ENCODE measurements at places on chromosomes 11 and 22. TPM values are rescaled to one million over a fixed set of nuclear protein-coding genes. Genes with fewer than 3 reads are reported as not detected.
A peak's percentile ranks its signal among the peaks of the same experiment; 100 is the strongest.

PNPLA5 gene
- total RNA-seq: not detected

GRIA4 gene
- total RNA-seq: 2.9 TPM

- H3K27ac ChIP-seq: no peak overlapping the region
- H3K27me3 ChIP-seq: no peaks in the 10 kb centered on the region
- no peaks in the 10 kb centered on the region for H3K36me3 ChIP-seq
- DNase-seq: peak; percentile 62
- H3K4me3 ChIP-seq: peak overlapping the region; percentile 92
- peaks cover 39% of the 10 kb centered on the region for H3K4me1 ChIP-seq
Observed at GRCh38 chr22:28442264-28442710, 237.4 kb downstream of the TTC28 start.

- no peaks in the 10 kb centered on the region for H3K27me3 ChIP-seq
- H3K4me3 ChIP-seq: no peak overlapping the region
- no peaks in the 10 kb centered on the region for H3K36me3 ChIP-seq
- H3K27ac ChIP-seq: no peak overlapping the region
- DNase-seq: no peak
Observed at GRCh38 chr11:3873712-3874349, 18.4 kb downstream of the STIM1 start.

DNA sequence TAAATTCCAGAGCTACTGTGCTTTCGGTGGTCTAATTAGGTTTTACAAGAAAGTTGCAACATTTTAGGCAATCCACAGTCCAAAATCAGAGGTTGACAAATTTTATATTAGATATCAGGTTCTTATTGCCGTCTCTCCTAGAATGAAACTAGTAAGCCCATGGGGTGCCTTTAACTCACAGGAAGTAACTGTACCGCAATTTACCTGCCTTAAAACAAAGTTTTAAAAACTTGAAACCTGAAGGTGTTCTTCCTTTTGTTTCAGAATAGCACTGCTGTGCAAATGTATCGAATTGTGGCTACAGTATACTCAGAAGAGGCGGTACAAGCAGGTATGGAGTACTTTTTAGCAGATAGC, 77.2 kb downstream of the PISD start:
- H3K4me3 ChIP-seq: no peak overlapping the region
- no peaks in the 10 kb centered on the region for H3K27me3 ChIP-seq
- peaks cover 8% of the 10 kb centered on the region for H3K4me1 ChIP-seq
- no peak for DNase-seq
- H3K27ac ChIP-seq: no peak overlapping the region

ZNF280B gene
- total RNA-seq: 8.6 TPM

- no peak overlapping the region for H3K27ac ChIP-seq
- H3K4me3 ChIP-seq: no peak overlapping the region
- DNase-seq: no peak
- H3K36me3 ChIP-seq: no peaks in the 10 kb centered on the region
Observed at GRCh38 chr11:134554106-134554505, 142.1 kb upstream of the B3GAT1 start.

FDX1 gene
- 9.7 TPM for total RNA-seq

BTBD18 gene
- not detected for total RNA-seq

STX3 gene
- total RNA-seq: 7.0 TPM

GRCh38 chr22:30943368-30943767, 25.2 kb downstream of the MORC2 start:
- H3K27ac ChIP-seq: no peak overlapping the region
- H3K4me3 ChIP-seq: no peak overlapping the region
- H3K36me3 ChIP-seq: peaks cover 37% of the 10 kb centered on the region
- no peaks in the 10 kb centered on the region for H3K4me1 ChIP-seq
- H3K27me3 ChIP-seq: no peaks in the 10 kb centered on the region
- DNase-seq: no peak

FAM180B gene
- total RNA-seq: 0.50 TPM

DNA sequence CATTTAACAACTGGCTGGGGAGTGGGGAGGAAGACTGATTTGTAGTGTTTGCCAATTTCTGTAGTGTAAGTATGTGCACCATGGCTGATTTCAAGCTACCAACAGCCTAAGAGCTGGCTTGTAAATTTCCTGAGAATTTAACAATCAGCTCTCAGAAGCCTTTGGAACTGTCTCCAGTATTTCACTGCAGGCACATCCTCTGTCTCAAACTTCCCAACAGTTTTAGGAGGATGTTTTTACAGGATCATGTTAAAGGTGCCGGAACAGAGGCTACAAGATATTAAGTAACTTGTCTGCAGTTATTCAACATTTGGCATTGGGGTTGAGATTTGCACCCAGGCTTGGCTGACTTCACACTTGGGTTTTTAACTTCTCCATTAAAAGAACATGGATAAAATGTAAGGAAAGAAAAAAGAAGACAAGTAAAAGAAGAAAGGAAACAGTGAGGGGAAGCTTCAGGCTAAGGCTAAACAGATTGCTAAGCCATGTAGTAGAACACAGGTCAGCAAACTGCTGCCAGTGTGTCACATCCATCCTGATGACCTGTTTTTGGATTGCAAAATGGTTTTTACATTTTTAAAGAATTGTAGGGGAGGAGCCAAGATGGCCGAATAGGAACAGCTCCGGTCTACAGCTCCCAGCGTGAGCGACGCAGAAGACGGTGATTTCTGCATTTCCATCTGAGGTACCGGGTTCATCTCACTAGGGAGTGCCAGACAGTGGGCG, 204.8 kb upstream of the SESN3 start:
- H3K4me1 ChIP-seq: peaks cover 11% of the 10 kb centered on the region
- H3K4me3 ChIP-seq: no peak overlapping the region
- DNase-seq: no peak
- H3K27ac ChIP-seq: peak overlapping the region; percentile 83
- H3K27me3 ChIP-seq: no peaks in the 10 kb centered on the region

DNA sequence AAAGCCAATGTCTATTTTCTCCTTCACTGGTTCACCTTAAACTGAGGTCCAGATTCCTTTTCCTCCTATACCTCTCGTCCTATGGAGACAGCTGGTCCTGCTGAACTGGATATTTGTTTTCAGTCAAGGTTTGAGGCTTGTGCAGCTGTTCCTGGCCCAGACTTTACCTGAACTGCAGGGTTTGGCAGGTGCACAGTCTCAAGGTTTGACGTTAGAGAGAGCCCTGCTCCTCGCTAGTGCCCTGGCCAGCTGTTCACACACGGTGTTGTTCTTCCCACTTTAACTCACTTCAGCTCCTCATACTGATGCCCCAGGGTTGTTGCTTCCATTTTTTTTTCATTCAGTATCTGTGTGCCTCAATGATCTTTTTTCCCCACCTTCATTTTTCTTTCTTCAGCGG, 74.0 kb upstream of the TTC12 start:
- H3K4me1 ChIP-seq: peaks cover 17% of the 10 kb centered on the region
- no peak for DNase-seq
- peaks cover 13% of the 10 kb centered on the region for H3K36me3 ChIP-seq
- no peak overlapping the region for H3K27ac ChIP-seq

GRCh38 chr11:119093942-119094815, 7.5 kb downstream of the DPAGT1 start:
- H3K27me3 ChIP-seq: peaks cover 13% of the 10 kb centered on the region
- peaks cover 34% of the 10 kb centered on the region for H3K36me3 ChIP-seq
- no peak for DNase-seq
- H3K4me1 ChIP-seq: peaks cover 49% of the 10 kb centered on the region
- H3K4me3 ChIP-seq: peak overlapping the region; percentile 97
- peak overlapping the region; percentile 98 for H3K27ac ChIP-seq

- peaks cover 29% of the 10 kb centered on the region for H3K4me1 ChIP-seq
- no peak overlapping the region for H3K27ac ChIP-seq
- DNase-seq: no peak
- H3K4me3 ChIP-seq: peak overlapping the region; percentile 63
Observed at GRCh38 chr22:35303029-35303624, 3.4 kb downstream of the TOM1 start.

GRCh38 chr11:1586699-1587098, 1.6 kb upstream of the KRTAP5-1 start:
- no peaks in the 10 kb centered on the region for H3K4me1 ChIP-seq
- H3K27me3 ChIP-seq: peaks cover 36% of the 10 kb centered on the region
- H3K4me3 ChIP-seq: no peak overlapping the region
- no peak overlapping the region for H3K27ac ChIP-seq

GRCh38 chr11:1570896-1571759, 943 bp downstream of the DUSP8 start:
- peak overlapping the region; percentile 67 for H3K4me3 ChIP-seq
- no peak overlapping the region for H3K27ac ChIP-seq
- peaks cover 49% of the 10 kb centered on the region for H3K27me3 ChIP-seq

MAPK8IP1 gene
- total RNA-seq: 38.7 TPM

- H3K27me3 ChIP-seq: peaks cover 2% of the 10 kb centered on the region
- H3K4me1 ChIP-seq: peaks cover 32% of the 10 kb centered on the region
- peak; percentile 40 for DNase-seq
- no peaks in the 10 kb centered on the region for H3K36me3 ChIP-seq
- H3K27ac ChIP-seq: peak overlapping the region; percentile 97
- H3K4me3 ChIP-seq: peak overlapping the region; percentile 98
Observed at GRCh38 chr11:111602865-111603610, 789 bp downstream of the SIK2 start.

MS4A18 gene
- not detected for total RNA-seq

DNA sequence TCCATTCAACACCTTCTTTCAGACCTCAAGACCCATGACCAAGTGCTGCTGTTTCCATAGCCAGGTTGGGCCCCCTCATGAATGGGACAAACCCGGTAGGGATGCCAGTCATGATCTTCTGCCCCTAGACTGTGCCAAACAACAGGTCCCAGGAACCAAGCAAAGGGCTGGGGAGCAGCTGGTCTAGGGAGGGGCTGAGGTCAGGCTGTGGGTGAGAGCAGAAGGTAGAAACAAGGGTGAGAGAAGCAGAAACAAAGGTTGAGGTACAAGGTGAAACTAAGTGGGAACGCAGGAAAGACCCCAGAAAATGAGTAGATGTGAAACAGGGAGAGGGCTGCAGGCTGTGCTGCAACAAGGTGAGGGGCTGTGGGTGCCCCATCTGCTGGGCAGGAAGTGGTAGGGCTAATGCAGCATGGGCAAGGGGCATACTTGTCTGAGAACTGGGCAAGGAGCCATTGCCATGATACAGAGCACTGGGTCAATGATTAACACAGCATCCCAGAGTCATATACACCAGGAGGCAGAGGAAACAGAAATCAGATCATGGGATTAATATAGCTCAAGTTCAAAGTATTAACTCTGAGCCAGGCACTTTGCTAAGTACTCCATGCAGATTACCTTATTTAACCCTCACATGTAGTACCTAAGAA, 45.9 kb downstream of the SLC1A2 start:
- H3K27me3 ChIP-seq: peaks cover 3% of the 10 kb centered on the region
- H3K36me3 ChIP-seq: no peaks in the 10 kb centered on the region
- H3K27ac ChIP-seq: peak overlapping the region; percentile 9
- H3K4me3 ChIP-seq: no peak overlapping the region
- H3K4me1 ChIP-seq: no peaks in the 10 kb centered on the region
- no peak for DNase-seq

DNA sequence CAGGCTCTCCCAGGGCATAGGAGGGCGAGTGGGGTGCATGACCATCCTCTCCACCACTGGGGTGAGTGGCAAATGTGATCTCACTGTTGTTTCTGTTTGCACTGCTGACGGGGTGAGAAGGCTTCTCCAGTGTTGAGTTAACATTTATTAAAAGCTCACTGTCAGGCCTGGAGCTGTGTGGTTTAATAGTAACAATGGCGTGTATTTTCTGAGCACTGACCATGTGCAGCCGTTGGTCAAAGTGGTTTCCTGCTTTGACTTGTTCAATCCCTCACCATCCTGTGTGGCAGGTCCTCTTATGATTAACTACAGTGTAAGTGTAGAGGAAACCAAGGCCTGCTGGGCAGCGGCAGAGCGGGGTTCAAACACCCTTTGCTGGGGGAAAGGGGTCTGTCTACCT, 4.4 kb downstream of the A4GALT start:
- H3K4me3 ChIP-seq: no peak overlapping the region
- no peak for DNase-seq
- H3K36me3 ChIP-seq: no peaks in the 10 kb centered on the region

GRCh38 chr11:58592760-58593472, 14.1 kb downstream of the ZFP91 start:
- no peak for DNase-seq
- H3K4me3 ChIP-seq: no peak overlapping the region
- peak overlapping the region; percentile 7 for H3K27ac ChIP-seq

FSHB gene
- not detected for total RNA-seq

PLAAT5 gene
- 0.77 TPM for total RNA-seq
